Erythroblast (primary cell): ENCODE measurements at places on chromosomes 16 and 17.

- DNase-seq, result no peak
Measured at GRCh38 chr16:12130691-12131290, 154.3 kb downstream of the SNX29 start.

DNA sequence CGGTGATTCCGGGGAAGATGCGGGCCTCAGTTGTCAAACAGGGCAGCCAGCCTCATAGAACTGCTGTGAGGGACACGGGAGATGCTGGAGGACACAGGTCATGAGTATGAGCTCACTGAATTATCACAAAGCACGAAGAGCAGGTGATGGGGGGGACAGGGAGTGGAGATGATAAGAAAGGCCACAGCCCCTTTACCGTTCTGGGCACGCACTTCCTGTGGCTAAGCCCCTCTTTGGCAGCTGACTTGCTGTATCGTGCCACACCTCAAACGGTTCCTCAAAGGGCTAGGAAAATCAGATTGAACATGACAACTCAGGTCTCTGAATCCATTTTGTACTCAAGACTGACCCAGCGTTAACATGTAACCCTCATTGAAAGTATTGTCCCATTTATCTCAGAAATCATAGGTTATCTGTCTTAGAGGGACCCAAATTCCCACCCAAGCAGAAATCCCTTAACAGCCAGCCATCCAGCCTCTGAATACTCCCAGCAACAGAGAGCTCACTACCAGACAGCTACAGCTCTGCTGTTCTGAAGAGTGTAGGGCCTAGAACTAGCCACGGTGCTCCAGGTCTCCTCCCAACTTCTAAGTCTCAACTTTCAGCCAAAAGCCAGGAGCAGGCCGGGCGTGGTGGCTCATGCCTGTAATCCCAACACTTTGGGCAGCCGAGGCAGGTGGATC, 5.0 kb upstream of the SRL start:
- peak; percentile 72 for DNase-seq

DNA sequence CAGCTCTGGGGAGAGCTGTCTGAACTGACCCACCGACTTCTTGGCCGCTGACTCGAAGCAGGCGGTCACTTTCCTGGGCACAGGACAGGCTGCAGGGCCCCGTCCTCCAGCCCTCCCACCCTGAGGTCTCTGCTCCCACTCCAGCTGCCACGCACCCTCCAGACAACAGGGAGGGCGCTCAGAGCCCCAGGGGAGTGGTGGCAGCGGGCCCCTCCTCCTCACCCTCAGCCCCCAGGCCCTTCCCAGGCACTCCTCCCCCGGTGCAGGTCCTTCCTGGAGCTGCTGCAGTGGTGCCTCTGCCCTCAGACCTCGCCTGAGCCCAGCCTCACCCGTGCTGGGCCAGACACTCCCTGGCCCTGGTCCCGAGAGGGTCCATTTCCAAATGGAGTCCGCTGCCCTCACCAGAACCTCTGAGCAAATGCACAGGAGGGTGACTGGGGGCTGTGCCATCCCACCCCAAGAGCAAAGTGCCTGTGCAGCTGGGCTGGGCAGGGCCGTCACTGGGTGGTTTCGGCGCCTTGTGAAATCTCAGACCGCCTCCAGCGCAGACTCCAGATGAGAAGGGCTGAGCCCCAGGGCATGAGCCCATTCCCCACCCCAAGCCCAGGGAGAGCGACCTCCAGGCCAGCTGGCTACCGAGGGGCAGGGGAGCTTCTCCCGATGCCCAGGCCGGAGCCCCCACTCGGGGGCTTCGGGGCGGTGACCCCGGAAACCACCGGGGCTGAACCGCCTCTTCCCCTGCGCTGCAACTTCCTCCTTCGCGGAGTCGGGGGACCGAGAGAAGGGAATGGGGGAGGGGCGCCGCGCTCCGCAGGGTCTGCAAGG, 717 bp downstream of the CYBA start:
- DNase-seq, result peak; percentile 17

GRCh38 chr17:82007495-82008257, 15.0 kb downstream of the CENPX start:
- DNase-seq, result no peak

- no peak for DNase-seq
Measured at GRCh38 chr16:55901566-55902217, 26.5 kb upstream of the CES5A start.

GRCh38 chr16:65278874-65279273, 157.0 kb upstream of the CDH11 start:
- DNase-seq, result no peak

GRCh38 chr17:15321556-15322251, 19.7 kb downstream of the TEKT3 start:
- no peak for DNase-seq

- DNase-seq, result peak; percentile 60
Measured at GRCh38 chr17:49851387-49852291, 3.8 kb upstream of the TAC4 start.

- DNase-seq, result peak; percentile 72
Measured at GRCh38 chr16:68091380-68092261, 6.5 kb downstream of the NFATC3 start.

DNA sequence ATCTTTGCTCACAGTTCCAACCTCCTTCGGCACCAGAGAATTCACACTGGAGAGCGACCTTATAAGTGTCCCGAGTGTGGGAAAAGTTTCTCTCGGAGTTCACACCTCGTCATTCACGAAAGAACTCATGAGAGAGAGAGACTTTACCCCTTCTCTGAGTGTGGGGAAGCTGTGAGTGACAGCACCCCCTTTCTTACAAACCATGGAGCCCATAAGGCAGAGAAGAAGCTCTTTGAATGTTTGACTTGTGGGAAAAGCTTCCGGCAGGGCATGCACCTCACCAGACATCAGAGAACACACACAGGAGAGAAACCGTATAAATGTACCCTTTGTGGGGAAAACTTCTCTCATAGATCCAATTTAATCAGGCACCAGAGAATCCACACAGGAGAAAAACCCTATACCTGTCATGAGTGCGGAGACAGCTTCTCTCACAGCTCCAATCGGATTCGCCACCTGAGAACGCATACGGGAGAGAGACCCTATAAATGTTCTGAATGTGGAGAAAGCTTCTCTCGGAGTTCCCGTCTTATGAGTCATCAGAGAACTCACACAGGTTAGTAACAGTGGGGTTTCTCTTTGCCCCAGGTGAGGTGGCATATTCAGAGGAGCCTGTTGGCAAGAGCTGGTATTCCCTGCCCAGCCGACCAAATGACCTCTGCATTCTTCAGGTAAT, 6.8 kb downstream of the ZNF263 start:
- DNase-seq, result peak; percentile 40

GRCh38 chr16:82008957-82009592, 2.2 kb downstream of the SDR42E1 start:
- DNase-seq, result no peak

DNA sequence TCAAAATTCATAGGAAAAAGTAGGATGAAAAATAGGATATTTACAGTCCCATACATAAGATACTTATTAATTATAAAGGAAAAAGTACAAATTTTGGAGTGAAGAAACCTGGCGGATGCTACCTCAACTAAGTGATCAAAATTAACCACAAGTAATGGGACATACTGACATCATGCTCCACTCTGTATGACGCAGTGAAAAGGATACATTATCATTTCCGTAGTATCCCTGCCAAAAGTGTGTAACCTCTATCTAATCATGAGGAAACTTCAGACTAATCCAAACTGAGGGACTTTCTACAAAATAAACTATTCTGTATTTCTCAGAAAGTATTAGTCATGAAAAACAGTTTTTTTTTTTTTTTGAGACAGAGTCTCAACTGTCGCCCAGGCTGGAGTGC, 60.5 kb downstream of the TRIM37 start:
- peak; percentile 27 for DNase-seq

DNA sequence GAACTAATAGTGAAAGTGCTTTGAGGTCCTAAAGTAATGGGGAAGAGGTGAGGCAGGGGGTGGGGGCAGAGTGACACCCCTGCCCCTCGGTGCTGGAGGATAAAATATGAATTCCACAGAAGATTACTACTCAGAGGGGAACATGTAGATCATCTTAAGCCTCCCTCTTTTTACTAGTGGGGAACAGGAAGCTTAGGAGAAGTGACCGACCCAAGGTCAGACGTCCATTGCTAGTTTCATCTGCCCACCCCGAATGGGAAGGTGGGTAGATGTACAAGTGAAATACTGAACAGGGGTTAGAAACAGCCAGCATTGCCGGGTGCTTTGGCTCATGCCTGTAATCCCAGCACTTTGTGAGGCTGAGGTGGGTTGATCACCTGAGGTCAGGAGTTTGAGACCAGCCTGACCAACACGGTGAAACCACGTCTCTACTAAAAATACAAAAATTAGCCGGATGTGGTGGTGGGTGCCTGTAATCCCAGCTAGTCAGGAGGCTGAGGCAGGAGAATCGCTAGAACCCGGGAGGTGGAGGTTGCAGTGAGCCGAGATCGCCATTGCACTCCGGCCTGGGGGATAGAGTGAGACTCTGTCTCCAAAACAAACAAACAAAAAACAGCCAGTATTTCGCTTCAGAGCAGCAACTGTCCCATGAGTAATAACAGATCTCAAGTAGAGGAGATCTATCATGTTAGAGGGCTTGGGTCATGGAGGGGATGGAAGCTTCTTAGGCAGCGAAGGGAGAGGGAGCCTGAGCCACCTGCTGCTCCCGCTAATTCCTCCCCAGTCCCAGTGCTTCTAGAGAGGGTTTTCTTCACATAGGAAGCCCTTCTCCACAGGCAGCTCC, 1.2 kb upstream of the NR1D1 start:
- no peak for DNase-seq

GRCh38 chr17:9324864-9325263, 250.8 kb downstream of the STX8 start:
- no peak for DNase-seq

DNA sequence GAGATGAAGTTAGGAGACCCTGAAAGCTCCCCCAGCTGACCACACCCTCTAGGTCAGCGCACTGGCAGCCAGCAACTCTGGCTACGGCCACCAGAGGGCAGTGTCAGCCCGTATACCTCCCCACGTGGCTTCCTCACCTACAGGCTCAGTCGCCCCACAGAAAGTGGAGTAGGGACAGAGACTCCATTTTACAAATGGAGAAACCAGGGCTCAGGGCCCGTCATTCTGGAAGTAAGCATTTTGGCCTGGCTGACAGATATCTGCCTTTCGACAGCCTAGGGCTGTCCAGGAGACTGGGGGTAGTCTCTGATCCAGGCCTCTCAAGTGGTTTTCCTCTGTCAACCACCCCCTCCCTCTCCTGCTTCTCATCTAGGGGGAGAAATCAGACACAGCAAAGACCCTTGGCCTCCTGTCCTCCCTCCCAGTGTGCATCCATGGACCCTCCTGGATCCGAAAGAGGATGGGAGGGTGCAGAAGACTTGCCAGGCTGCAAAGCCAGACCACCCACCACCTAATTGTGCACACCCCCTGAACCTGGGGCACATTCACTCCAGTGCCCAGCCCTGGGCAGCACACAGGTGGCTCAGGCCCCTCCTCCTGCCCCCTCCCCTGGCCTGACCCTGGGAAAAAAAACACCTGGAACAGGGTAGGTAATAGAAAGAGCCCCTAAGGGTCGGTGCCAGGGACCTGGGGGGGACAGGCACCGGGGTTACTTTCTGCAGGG, 3.8 kb upstream of the HAP1 start:
- DNase-seq, result peak; percentile 87

GRCh38 chr17:970364-970763, 9.2 kb downstream of the NXN start:
- no peak for DNase-seq

DNA sequence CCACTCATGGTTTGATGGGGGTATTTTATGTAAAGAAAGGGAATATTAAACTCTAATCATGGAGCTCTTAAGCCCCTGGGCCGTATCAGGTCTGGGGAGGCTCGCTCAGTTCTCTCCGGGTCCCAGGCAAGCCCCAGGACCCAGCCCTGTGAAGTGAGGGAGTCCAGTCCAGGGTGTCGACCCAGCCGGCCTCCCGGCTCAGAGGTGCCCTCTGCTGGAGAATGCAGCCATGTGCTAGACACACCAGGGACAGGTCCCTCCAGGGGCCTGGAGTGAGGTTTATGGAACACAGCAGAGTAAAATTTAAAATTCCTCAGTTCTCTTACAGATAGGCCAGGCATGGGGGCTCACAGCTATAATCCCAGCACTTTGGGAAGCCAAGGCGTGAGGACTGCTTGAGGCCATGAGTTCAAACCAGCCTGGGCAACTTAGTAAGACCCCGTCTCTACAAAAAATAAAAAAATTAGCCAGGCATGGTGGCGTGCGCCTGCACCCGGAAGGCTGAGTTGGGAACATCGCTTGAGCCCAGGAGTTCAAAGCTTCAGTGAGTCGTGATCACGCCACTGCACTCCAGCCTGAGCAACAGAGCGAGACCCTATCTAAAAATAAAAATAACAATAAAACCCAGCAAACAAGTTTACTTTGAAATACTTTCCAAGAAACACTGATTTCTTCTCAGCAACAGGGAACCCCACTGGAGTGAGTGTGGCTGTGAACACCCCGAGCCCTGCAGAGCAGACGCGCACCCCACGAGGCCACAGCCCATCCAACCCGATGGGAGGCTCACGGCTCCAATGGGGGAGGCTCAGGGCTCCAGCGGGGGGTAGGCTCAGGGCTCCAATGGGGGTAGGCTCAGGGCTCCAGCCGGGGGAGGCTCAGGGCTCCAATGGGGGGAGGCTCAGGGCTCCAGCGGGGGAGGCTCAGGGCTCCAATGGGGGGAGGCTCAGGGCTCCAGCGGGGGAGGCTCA, 72.2 kb downstream of the ZNF778 start:
- DNase-seq, result peak; percentile 71
